Fibroblast of lung (primary cell): ENCODE measurements at places on chromosomes 12 and 14. TPM values are rescaled to one million over a fixed set of nuclear protein-coding genes. Genes with fewer than 3 reads are reported as not detected.
A peak's percentile ranks its signal among the peaks of the same experiment; 100 is the strongest.

Gene GRIN2B
- polyA plus RNA-seq, result not detected in 2 replicates

Gene DDX11
- 4.4 and 12.0 TPM in 2 replicates for polyA plus RNA-seq

Gene BCAT1
- polyA plus RNA-seq, result 27.8 and 31.9 TPM in 2 replicates

Gene RIMBP2
- not detected in 2 replicates for polyA plus RNA-seq

Gene KIF26A
- polyA plus RNA-seq, result 0.01 and 0.15 TPM in 2 replicates

Gene SSTR1
- 7.8 and 10.5 TPM in 2 replicates for polyA plus RNA-seq

Gene NKX2-1
- not detected in 2 replicates for polyA plus RNA-seq

Gene CD27
- 0.06 and 0.07 TPM in 2 replicates for polyA plus RNA-seq

Gene SOAT2
- polyA plus RNA-seq, result 0.12 TPM in 1 of 2 replicates, not detected in the other

GRCh38 chr14:76323331-76324050 is 52.4 kb upstream of the ESRRB start:
- DNase-seq, result no peak

DNA sequence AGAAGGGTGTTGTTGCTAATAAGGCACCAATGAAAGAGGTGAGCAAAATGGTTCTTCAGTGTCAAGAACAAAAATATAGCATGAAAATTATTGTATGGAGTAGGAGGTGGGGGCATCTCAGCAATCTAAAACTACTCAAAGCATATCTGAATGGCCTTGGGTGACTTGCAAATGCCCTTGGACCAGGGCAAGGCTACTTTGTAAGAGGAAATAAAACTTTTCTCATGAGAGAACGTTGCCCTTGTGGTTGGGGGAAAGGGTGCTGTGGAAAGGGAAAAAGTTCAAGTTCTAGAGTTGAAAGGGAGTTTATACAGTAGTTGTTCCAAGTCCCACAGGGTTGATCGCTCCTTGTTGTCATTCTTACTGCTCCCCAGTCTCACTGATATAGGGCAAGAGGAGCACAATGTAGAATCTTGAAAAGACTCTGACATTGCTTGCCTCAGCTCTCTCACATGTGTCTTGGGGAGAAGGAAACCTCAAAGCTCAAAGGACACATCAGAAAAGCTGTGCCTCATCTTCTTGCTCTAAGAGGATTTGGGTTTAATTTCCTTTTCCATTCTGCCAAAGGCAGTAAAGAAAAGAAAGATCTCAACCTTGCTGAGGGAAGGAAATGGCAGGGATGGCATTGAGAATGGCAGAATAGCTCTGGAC is 270.5 kb downstream of the DUSP6 start:
- no peak for DNase-seq

DNA sequence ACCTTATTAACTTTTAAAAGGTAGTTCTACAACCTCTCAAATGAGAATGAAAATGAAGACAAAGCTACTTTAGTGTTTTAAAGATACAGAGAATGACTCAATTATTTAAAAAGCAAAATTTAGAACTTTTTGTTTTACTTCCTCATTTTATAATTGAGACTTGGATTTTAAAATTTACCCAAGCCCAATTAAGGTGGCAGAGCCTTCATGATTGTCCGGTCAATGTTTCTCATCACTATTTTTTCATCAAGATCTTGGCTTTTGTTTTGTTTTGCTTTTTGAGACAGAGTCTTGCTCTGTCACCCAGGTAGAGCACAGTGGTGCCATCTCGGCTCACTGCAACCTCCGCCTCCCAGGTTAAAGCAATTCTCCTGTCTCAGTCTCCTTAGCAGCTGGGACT is 32.7 kb downstream of the PPP4R3A start:
- DNase-seq, result no peak

DNA sequence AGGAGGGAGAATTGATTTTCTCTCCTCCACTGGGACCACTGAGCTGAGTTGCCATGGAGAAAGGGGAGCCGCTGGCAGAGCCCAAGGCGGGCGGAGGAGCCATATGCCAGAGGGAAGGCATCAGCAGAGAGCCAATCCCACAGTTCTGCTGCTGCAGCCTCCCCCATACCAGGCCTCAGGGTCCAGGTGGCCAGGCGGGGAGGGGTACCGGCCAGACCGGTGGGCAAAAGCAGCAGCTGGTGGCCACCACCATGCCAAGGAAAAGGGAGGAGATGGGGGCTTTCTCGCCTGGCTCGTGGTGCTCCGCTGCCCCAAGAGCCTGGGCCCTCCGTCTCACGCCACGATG is 72.8 kb downstream of the PITPNM2 start:
- DNase-seq, result no peak

GRCh38 chr14:77808250-77808649 is 8.3 kb downstream of the ADCK1 start:
- no peak for DNase-seq

DNA sequence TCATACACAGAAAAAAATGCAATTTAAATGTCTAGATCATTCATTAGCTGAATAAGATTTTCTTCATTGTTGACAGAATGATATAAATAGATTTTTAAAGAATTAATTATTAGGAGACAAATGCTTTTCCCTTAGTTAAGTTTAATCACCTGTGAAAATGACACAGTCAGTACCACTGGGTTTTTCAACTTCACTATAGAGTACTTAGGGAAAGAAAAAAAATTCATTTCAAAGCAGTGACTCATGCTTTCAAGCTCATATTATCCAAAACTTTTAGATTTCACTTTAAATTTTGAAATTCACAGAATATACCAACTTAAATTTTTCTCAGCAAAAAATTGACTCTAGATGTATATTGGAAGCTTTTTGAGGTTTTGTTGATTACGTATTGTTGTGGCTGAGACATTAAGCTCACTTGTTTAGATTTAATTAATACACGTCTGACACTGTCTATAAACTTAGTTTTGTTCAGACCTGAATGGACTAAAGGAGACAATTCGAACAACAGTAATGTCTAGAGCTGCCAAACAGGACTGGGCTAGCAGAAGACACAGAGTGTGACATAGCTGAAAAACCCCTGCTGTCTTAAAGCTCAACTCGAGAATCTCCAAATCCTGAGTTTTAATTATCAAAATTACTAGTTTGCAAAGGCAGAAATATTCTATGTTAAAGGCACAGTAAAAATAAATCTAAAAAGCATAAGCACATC is 1.6 kb downstream of the MGAT4C start:
- peak; percentile 23 for DNase-seq

DNA sequence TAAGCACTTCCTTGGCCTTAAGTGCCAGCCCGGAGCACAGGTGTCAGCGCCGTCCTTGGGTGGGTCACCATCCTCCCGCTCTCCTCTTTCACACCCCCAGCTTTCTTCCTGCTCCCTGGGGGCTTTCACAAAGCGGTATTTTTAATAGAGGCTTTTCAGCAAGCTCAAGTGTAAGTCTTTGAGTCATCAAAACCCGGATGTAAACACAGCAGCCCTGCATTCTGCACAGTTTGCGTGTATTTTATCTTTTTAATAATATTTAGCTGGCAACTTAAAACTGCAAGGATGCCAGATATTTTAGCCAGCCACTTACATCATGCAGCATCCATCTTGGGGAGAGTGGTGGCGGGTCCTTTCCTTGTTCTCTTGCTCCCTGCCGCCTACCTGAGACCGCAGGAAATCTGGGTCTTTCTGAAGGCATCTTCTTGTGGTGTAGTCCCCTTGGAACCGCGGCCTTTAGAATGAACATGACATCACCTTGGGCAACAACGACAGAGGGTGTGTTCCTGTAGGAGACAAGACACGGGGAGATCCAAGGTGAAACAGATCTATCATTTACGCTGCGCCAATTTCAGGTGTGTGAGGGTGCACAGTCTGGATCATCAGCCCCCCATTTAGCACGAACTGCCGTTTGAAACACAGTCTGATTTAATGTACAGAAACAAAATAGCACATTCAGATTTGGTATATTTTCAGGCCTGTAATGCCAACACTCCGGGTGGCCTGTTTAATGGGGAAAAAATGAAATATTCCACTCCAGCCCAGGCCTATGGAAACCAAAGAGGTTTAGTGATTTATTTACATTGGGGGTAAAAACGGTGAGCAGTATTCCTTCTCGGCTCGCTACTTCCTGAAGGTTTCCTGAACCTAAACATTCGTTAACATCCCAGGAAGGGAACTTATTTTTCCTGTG is 12.5 kb upstream of the IRF2BPL start:
- peak; percentile 93 for DNase-seq

- DNase-seq, result no peak
These were observed 16.3 kb upstream of the NOS1 start for GRCh38 chr12:117377758-117378157.

GRCh38 chr14:61435563-61436337 is 114.4 kb downstream of the PRKCH start:
- DNase-seq, result no peak

DNA sequence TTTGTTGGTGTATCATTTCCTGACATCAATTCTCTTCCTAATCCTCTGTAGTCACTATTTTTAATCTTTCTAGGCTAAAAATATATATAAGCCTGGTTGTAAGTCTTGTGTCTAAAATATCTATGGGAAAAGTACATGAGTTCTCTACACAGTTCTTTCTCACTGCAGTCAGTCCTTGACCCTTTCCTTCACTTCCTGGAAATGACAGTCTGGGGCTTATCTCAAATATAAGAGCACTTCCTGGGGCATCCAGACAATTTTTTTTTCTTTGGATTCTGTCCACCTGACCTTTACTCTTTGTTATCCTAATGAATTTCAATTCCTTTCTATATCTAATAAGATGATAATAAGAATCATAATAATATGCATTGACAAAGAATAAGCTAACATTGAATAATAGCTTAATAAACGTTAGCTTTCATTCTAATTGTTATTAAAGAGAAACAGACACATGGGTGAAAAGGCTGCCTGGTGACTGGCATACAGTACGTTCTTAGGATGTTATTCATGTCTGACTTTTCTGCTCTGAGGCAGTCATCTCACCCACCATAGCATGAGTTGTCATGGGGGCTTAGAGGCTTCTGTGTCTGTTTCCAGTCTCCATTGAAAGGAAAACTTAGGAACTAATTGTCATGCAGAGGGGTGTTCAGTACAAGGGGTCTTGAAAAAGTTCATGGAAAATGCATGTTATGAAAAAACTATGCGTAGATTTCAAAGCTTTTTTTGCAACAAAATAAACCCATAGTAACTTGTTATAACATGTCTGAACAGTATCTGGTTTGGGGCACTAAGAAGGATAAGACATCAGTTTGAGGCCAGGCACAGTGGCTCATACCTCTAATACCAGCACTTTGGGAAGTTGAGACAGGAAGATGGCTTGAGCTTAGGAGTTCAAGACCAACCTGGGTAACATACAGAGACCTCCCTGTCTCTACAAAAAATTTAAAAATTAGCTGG is 66.2 kb upstream of the DNM1L start:
- no peak for DNase-seq

GRCh38 chr12:58803908-58804307 is 116.4 kb downstream of the LRIG3 start:
- peak; percentile 83 for DNase-seq

- DNase-seq, result no peak
These were observed 102.8 kb upstream of the NUDT4 start for GRCh38 chr12:93274937-93275336.

GRCh38 chr12:1197264-1198018 is 206.4 kb downstream of the ERC1 start:
- DNase-seq, result peak; percentile 86

- DNase-seq, result no peak
These were observed 26.8 kb upstream of the MAP1LC3B2 start for GRCh38 chr12:116532428-116532827.

GRCh38 chr12:52081263-52081733 is 1.8 kb downstream of the SMIM41 start:
- no peak for DNase-seq

DNA sequence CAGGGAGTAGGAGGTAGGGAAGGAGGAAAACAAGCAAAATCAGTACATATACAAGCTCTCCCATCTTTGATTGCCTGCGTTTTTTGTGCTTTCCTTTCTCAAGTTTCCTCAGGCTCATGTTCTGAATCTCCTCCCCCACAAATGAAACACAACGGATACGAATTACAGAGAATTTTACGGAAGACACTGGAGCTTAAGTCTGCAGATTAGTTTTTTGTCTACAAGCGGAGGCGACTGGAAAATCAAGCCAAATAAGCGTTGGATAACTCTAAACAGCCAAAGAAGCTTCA is 612 bp downstream of the WBP11 start:
- DNase-seq, result no peak

- DNase-seq, result no peak
These were observed 206.7 kb upstream of the PWP1 start for GRCh38 chr12:107478881-107479280.

DNA sequence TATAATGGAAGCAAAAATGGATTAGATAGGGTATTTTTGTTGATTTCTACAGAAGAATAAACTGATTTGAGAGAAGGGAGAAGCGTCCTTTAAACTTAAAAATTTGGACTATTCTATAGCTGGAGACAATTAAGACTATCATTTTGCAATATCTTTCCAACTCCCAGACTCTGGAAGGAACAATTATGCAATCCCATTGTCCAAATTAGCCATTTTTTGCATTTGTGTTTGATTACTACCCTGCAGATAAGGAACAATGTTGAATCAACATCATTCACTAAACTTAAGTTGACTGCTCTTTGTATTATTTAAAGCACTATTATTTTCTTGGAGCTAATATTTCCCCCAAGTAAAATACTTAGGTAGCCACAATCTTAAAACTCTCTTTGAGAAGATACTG is 34.8 kb upstream of the SELPLG start:
- DNase-seq, result no peak

DNA sequence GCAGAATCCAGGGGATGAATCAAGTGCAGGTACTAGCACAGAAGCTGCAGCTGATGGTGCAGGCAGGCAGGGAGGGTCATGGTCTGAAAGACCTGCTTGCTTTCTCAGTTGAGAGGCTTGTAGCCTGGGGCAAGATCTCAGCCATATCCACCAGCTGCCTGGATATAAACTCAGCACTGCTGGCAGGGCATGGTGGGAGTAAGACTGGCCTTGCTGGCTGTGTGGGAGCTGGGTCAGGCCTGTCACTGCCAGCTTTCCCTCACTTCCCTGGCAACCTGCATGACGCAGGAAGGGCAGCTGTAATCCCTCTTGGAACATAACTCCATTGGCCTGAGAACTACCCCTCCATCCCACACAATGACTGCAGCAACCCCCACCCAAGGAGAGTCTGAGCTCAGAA is 230.1 kb downstream of the ANO6 start:
- DNase-seq, result no peak

GRCh38 chr14:59328454-59328853 is 136.7 kb downstream of the GPR135 start:
- DNase-seq, result no peak

GRCh38 chr14:100037353-100037752 is 27.9 kb upstream of the EVL start:
- peak; percentile 72 for DNase-seq

- DNase-seq, result no peak
These were observed 33.0 kb downstream of the P2RX2 start for GRCh38 chr12:132651444-132652100.

- peak; percentile 23 for DNase-seq
These were observed 2.7 kb downstream of the PCNX1 start for GRCh38 chr14:70909733-70910614.
